ENCODE measurements at places on chromosomes 4 and X.

GRCh38 chr4:36716874-36717273, 435.5 kb downstream of the DTHD1 start:
- no peak for DNase-seq

DNA sequence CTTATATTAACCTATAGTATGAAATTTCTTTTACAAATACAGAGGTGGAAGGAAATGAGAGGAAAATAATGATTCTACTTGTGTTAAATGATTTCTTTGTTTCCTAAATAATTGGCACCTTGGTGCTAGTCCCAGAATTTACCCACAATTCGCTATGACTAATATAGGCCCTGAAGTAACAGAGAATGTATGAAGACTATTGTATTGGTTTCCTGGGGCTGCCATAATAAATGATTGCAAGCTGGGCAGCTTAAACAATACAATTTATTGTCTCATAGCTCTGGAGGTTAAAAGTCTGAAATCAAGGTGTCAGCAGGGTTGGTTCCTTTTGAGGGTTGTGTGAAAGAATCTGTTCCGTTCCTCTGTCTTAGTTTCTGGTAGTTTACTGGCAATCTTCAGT, 74.8 kb upstream of the GPRIN3 start:
- no peak for DNase-seq

- DNase-seq, result no peak
These were observed 112.3 kb downstream of the ANAPC4 start for GRCh38 chr4:25489253-25489797.

- peak; percentile 75 for DNase-seq
These were observed 37.2 kb upstream of the SH3D19 start for GRCh38 chr4:151362404-151363164.

DNA sequence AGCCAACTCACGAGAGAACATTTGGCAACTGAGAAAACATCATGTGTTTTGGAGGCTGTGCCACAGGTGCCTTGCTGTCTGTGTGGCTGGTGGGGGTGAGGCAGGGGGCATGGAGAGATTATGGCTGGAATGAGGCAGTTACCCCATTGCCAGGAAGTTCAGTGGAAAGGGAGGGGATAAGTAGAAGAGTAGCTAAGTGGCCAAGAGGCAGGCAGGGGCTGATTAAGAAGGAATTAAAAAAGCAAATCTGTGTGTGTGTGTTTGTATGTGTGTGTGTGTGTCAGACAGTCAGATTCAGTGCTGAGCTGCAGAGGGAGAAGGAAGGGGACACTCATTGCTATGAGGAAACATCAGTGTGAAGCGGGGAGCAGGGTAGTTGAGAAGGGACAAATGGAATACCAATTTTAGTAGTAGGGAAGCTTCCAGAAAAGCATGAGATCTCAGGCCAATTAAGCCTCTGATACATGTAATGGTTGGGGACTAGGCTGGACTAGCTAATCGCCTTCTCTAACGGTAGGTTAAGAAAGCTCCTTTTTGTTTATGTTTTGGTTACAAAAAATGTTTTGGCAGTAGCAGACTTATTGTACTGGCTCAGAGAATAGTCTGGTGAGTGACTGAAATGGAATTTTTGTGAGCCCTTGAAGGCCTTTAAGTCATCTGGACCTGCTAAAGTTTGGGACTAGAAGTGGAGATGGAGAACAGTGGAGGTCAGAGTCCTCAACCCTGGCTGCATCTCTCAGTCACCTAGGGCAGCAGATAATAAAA, 18.5 kb downstream of the TMEM164 start:
- no peak for DNase-seq

- no peak for DNase-seq
These were observed 12.0 kb downstream of the NHSL2 start for GRCh38 chrX:71922686-71923085.

DNA sequence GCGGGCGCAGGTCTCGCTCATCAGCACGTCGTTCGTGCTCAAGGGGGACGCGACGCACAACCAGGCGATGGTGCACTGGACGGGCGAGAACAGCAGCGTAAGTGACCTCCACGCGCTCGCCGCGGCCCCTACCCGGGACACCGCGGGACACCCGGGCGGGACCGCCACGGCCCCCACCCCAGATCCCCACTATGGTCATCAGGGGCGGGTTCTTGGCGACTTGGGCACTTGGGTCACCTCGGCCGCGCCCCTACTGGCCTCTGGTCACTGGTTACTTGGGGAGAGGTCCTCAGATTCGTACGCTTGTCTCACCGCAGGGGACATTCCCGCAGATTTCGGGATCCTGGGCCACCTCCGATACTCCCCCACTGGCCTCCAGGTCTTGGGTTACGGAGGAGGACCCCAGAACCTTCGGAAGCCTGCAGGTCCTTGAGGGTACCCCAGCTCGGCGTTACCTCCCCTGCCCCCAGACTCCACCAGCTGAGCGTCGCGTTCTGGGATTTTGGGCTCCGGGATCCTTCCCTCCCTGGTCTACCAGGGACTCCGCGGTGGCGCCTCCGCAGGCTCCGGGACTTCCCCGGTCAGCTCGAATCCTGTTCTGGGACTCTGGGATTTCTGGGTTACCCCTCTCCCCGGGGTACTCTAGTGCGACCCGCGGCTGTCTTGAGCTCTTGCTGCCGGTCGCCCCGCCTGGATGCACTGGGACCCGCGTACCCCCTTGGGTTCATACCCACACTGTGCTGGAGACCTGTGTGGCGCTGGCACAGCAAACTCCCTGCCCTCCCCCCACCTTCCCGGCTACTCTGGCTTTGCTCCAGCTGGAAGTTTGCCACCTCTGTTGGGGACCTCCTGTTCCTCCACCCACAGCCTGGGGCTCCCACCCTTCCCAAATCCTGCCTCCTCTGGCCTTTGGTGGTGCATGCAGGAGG, 956 bp downstream of the SORCS2 start:
- no peak for DNase-seq

DNA sequence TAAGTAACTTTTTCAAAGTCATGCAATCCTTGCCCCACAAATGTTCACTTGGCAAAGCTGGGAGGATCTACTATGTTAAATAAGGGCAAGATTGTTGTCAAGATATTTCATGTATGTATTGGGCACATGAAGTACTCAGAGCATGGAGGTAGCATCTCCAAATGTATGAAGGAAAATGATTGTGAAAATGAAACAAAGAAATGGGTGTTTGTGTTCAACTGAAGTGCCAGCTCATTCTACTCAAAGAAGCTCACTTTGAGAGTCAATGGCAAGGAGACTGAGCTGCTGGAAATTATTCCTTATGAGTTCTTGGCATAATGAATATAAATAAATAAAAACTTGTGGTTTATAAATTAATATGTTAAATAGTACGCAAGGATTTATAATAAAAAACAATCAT, 124.5 kb upstream of the ARSJ start:
- DNase-seq, result no peak

GRCh38 chr4:4853371-4853823, 6.1 kb upstream of the MSX1 start:
- no peak for DNase-seq

DNA sequence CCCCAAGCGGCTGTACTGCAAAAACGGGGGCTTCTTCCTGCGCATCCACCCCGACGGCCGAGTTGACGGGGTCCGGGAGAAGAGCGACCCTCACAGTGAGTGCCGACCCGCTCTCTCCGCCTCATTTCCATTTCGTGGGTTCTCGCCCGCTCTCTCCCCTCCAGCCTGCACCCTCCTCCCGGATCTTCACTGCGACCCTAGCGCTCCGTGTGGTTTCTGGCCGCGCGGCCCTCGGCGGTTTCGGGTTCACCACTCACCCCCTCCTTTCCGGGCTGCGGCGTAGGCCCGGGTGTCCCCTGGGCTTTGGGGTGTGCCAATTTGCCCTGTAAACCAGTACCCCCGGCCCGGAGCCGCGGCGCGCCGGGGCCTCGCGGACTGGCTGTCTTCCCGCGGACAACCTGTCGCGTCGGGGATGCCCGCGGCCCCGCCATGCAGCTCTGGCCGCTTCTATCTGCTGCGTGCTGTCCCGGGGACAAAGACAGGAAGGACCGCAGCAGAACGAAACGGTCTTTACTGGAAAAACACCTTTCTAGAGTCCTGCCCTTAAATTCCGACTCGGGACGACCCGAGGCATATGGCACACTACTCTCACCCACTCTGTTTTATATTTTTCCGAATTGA, 737 bp downstream of the FGF2 start:
- DNase-seq, result peak; percentile 71

- no peak for DNase-seq
These were observed 101.1 kb downstream of the TMA16 start for GRCh38 chr4:163595580-163595979.

DNA sequence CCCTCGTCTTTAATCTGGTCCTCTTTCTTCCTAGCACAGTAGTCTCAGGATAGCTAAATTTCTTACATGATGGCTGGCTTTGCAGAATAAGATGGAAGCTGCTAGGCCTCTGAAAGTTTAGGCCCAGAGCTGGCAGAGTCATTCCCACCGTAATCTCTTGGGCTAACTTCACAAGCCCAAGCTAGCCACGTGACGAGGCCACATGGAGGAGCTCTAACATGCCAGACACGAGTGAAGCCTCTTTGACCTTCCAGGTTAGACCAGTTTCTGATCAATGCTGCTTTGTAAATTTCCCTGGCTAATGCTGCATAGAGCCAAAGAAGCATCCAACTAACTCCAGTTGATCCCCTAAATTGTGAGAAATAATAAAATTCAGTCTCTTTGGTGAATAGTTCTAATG, 9.5 kb upstream of the CENPE start:
- no peak for DNase-seq

- no peak for DNase-seq
These were observed 15.5 kb upstream of the ADD1 start for GRCh38 chr4:2827874-2828751.

DNA sequence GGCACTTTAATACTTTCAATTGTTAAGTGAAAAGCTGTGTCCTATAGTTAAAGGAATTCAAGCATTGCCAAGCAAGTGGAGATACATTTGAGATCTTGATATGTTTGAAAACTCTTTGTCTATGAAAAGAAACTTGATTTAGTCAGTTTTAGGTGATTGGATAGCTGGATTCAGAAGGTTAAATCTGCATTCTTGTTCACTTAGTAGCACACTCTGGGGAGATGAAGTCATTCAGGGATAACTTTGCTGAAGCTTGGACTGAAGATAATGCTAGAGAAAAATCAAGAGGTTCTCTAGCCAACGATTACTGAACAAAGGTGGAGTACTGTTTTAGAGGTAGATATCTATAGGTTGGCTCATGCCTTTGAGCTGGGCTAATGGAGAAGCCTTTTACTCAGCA, 90.6 kb downstream of the DCAF8L2 start:
- no peak for DNase-seq

- DNase-seq, result no peak
These were observed 126.9 kb downstream of the UNC5C start for GRCh38 chr4:95421869-95422268.

- no peak for DNase-seq
These were observed 6.0 kb upstream of the SHISA3 start for GRCh38 chr4:42391355-42391664.

DNA sequence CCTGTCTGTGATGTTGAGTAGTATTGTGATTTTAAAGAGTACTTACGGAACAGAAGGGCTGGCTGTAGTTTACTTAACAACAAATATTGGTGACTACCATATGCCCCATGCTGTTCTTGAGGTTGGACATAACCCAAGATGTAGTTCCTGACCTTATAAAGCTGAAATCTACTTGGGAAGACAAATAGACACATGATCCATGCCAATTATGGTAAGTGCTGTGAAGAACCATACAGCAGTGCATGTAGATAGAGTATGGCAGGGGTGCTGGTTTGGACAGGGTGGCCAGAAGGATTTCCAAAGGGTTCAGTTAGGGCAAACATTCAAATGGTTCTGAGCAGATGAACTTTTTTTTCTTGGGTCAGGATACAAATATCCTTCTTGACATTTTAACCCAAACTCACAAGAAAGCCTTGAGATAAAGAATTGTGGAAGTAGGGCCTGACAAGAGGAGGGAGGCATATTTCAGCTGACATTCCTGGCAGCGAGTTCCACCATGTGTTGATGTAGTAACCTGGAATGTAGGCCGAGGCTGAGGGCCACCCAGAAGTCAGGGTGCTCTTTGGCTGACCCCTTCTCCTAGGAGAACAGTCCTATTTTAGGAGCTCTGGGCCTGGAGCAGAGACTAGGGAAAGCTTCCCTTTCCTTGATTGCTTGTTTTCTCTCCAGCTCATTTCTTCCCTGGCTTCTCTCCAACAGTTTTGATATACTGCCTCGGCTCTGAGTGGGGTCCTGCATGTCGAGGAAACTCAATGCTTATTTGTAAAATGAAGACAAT, 74.2 kb downstream of the FREM3 start:
- no peak for DNase-seq

GRCh38 chr4:18106620-18107019, 85.1 kb upstream of the LCORL start:
- no peak for DNase-seq

GRCh38 chrX:18674417-18674787, 2.5 kb upstream of the RS1 start:
- DNase-seq, result no peak

DNA sequence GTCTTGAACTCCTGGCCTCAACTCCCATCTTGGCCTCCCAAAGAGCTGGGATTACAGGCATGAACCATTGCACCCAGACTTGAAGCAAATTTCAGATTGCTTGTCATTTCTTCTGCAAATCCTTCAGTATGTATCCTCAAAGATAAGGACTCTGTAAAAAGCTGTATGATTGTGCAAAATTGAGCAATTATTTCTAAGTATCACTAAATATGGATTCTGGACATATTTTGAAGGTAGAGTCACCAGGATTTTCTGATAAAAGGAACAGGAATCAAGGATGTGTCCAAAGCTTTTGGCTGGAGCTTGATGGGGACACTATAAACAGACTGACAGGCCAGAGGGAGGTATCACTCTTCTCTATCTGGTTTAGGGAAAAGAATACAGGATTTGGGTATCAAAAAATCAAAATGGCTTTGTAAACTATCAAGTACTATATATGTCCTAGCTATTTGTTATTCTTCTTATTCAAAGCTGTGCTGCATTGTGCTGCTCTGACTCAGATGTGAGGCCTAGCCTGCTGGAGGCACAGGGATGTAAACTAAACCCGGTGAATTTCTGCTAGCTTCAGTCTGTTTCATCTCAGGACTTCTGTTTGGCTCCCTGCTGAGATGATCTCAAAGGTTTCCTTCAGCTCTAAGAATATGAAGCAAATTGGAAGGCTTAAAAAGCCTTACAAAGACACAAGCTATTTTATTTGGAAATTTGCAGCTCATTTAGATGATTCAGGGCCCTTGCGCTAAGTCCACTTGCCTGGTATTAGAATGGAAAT, 8.3 kb downstream of the RPS4X start:
- no peak for DNase-seq

GRCh38 chr4:61619528-61619927, 419.4 kb downstream of the ADGRL3 start:
- DNase-seq, result no peak

- DNase-seq, result peak; percentile 55
These were observed 31.4 kb downstream of the HMX1 start for GRCh38 chr4:8840006-8840793.
